Glomerular endothelial cell (primary cell): ENCODE measurements at places on chromosomes 11 and 22. TPM values are rescaled to one million over a fixed set of nuclear protein-coding genes. Genes with fewer than 3 reads are reported as not detected.

DNA sequence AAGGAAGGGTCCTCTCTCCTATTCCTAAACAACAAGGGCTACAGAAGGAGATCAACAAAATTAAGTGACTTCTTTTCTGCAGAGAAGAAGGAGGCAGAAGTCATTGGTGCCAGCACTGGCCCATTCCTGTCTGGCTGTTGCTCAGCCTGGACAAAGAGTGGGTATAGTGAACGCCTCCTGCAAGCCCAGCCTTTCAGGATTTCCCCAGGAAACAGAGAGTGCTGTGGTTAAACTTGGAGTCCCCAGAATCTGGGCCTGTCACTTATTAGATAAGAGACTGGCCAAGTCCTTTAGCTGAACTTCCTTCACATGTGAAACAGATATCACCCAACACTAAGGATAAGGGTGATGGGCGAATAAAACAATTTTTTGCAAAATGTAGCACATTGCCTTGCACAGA, 10.9 kb downstream of the TST start:
- DNase-seq, result peak; percentile 41

DNA sequence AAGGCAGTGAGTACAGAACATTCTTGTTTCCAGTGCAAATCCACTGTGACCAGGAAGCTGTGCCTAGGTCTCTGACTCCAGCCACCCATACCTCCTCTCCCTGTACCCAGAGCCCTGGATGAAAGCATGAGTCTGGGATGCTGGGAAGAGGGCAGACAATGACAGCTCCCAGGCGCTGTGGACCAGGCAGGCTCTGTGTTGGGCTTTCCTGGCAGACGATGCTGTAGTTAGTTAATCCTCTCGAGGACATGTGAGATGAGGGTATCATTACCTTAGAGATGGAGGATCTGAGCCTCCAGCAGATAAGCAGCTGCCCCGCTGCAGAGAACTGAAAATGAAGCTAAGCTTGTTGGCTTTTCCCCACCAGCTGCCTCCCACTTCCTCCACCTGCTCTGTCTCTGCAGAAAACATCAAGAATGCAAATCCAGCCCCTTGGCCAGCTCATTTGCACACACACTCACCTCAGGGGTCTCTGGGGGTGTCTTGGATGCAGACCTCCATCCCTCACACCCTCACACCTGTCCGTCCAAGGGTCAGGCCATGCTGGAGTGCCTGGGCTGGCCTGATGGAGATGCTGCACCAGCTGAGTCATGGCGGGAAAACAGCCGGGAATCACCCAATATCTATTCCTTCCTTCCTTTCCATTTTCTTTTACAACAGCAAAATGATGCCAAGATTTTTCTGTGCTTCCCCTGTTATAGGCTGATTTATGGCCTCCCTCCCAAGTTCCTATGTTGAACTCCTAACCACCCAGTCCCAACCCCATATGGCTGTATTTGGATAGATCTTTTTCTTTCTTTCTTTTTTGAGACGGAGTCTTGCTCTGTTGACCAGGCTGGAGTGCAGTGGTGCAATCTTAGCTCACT, 94.9 kb upstream of the SEPTIN5 start:
- DNase-seq, result no peak

The SPI1 gene
- total RNA-seq, result not detected in 2 replicates

- no peak for DNase-seq
Measured at GRCh38 chr11:122816761-122817520, 21.4 kb upstream of the CRTAM start.

DNA sequence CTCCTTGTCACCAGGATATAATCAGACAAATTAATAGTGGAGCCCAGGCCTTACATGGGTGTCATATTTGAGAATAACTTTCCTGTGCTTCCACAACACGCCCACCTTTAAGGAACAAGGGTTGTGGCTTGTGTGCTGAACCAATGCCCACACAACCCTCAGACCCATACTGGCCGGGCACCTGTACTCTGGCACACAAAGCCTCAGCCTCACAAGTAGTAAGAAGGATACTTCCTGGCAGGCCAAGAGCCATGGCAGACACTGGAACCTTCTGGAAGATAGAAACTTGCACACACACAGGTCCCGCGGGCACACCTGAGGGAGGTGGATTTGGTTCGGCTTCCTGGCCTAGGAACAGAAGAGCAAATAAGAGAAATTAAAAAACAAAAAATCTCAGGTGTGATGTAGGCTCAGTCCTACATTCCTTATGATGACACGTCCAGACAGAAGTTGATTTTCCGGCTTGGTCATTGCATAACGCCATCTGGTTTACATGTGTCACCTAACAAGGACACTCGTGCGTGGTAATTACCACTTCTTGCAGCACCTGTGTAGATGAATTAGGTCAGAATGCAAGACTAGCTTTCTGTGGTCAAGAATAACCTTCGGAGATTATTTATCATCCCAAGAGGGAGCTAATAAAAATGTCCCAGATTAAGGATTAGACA, 5.8 kb upstream of the BRD1 start:
- no peak for DNase-seq

The MRPL40 gene
- total RNA-seq, result 23.8 and 44.7 TPM in 2 replicates

The RCOR2 gene
- 0.29 and 1.1 TPM in 2 replicates for total RNA-seq

The BET1L gene
- total RNA-seq, result 24.3 and 29.1 TPM in 2 replicates

The HORMAD2 gene
- total RNA-seq, result not detected in 2 replicates

- no peak for DNase-seq
Measured at GRCh38 chr22:19085233-19085718, 36.9 kb downstream of the DGCR2 start.

GRCh38 chr11:131770801-131771200, 400.4 kb downstream of the NTM start:
- DNase-seq, result no peak

DNA sequence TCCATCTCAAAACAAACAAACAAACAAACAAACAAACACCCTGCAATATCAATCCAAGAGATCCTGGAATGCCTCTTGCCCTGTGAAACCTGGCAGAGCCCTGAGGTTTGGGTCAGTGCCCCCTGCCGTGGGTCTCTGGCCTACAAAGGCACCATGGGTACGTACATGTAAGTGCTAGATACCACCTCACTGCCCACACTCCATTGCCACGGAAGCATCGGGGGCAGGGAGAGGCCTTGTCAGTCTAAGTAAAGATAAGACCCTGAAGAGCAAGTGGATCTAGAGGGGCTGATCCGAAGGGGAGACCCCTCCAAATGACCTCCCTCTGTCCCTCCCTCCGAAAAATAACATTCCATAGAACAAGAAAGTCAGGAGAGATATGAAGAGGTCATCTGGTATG, 2.0 kb upstream of the MIEF1 start:
- no peak for DNase-seq

- DNase-seq, result no peak
Measured at GRCh38 chr11:2534957-2535672, 90.3 kb downstream of the KCNQ1 start.

- no peak for DNase-seq
Measured at GRCh38 chr11:13126430-13126829, 117.3 kb downstream of the RASSF10 start.

GRCh38 chr11:17412488-17413180, 24.2 kb upstream of the KCNJ11 start:
- no peak for DNase-seq

- DNase-seq, result no peak
Measured at GRCh38 chr11:73274722-73275380, 2.7 kb downstream of the P2RY6 start.

DNA sequence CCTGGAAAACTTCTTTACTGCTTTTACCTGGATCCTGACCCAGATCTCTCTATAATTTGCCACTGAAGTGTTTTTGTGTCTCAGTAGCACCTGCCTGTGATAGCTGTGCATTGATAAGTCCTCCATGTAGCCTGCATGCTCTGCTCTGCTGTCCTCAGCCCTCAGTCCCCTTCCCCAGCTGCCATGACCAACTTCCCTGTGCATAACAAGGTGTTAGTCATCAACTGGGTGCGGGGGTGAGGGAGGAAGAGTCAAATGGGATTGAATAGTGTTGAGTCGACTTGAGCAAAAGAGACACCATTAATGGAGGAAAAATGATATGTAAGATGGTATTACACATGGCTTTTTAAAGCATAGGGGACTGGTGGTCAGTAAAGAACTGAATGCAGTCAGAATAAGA, 92.2 kb upstream of the PLET1 start:
- DNase-seq, result no peak

DNA sequence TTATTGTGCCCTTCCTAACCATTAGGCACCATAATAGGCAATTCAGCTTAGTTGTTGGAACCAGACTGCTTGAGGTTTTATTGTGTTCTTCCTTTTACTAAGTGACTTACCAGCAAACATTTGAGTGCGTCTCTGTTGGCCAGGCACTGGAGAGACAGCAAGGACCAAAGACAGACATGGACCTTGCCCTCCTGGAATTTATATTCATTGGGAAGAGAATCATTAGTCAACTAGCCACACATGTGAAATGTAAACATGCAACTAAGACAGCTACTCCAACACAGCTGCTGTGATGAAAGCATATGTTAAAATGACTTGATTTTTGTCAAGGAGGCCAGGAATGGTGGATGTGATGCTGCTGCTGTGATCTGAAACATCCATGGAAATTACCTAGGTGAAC, 106.4 kb downstream of the TRAF6 start:
- DNase-seq, result no peak

- DNase-seq, result no peak
Measured at GRCh38 chr22:45656577-45656976, 15.1 kb upstream of the ATXN10 start.

The KCNJ5 gene
- total RNA-seq, result 0.15 and 0.41 TPM in 2 replicates

DNA sequence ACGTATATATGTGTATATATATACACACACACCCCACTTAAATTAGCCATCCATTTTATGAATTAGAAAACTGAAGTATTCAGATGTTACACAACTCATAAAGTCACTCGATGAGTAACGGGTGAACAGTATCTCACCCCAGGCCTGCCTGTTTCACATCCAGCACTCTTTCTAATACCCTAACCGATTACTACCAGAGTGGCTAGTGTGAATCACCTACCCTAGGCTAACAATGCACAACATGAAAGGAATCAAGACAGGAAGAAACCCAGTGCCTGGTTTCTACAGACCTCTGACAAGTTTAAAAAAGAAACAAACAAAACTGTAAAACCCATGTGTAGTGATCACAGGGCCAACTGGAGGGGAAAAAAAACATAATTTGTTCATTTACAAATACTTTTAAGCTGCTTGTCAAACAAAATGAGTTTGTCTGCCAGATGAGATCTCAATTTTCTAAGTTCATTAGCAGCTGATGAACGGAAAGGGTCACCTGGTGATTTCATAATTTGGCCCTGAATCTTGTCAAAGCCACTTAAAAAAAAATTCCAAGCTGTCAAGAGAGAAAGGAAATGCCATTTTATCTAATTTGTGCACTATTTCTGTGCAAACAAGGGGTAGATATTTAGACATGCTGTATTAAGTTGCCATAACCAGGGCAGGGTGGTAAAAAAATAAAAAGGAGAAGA, 134.8 kb downstream of the LARGE1 start:
- DNase-seq, result no peak

The KCTD14 gene
- total RNA-seq, result 0.58 and 2.0 TPM in 2 replicates

DNA sequence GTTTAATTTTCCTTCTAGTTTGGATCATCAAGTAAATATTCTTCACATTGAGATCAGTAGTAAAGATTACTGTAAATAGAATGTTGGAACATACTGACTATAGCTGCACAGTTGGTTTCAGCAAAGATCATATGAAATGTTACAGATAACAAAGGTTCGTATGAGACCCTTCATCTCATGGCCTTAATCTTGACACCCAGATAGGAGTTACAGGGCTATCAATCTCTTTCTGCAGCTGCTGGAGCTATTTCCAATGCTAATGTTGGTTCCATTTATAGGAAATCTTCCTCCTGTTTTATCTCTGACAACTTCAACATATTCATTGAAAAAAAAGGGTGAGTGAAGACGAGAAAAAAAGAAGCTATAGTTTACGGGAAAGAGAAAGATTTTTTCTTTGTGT, 495.6 kb downstream of the JRKL start:
- DNase-seq, result no peak

- no peak for DNase-seq
Measured at GRCh38 chr11:46890665-46891064, 27.7 kb downstream of the LRP4 start.

The ME3 gene
- 35.1 and 37.1 TPM in 2 replicates for total RNA-seq

The CNTF gene
- 0.78 and 2.8 TPM in 2 replicates for total RNA-seq

DNA sequence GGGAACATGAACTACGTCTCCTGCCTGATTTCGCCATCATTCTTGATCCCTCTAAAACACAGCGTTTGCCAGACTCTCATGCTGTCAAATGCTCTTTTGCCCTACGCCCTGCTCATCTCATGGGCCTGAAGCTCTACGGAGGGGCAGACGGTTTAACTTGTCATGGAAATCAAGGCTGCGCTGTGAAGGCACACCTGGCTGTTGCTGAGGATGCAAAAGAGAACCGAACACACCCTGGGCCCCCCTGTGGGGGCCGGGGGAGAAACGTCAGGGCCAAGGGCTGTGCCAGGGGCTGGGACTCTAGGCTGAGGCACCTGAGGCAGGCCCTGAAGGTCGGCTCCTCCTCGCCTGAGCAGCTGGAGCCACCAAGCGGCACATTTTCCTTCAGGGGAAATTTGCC, 957.2 kb downstream of the BRD1 start:
- no peak for DNase-seq

- DNase-seq, result no peak
Measured at GRCh38 chr11:77100166-77101042, 2.2 kb upstream of the OMP start.

DNA sequence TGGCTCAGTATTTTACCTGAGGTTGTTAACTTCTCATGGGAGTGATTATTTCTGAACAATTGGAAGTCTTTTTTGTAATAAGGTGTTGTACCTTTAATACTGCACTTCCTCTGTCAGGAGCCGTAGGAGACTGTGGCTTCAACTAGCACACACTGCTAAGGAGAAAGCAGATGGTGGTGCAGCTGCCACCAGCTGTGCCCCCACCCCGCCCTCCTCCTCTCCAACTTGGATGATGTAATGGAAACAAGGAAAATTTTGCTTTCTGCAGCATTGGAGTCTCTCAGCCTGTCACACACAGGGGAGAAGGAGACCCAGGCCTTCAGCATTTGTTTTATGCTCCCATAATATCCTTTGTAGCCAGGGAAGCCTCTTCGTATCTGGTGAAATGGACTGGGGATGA, 91.2 kb downstream of the TEAD1 start:
- no peak for DNase-seq

The PRODH gene
- 1.0 TPM in 1 of 2 replicates, not detected in the other for total RNA-seq

- no peak for DNase-seq
Measured at GRCh38 chr11:70134490-70134889, 56.4 kb downstream of the ANO1 start.

The CDC42BPG gene
- total RNA-seq, result 0.44 and 0.64 TPM in 2 replicates

The GRAP2 gene
- not detected in 2 replicates for total RNA-seq

GRCh38 chr11:112315861-112316739, 55.4 kb upstream of the PLET1 start:
- no peak for DNase-seq

DNA sequence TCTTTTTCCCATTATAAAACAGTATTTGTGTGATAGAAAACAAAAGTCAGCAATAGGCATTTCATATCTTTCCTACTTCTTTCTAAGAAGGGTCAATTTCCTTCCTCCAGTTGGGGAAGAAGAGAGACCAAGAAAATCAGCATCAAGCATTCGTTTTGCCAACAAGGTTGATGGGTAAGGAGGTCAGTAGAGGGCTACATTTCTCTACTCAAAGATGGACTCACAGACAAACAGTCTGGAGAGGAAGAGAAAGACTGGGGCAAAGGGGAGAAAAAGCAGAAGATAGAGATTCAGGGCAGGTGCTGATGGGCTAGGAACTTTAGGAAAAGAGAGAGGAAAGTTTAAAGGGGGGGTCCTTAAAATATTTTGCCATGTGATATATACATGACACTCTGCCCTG, 8.6 kb upstream of the MTNR1B start:
- no peak for DNase-seq
